Colonic mucosa (tissue), 4 donors: ENCODE measurements at places on chromosomes 6 and 20. TPM values are rescaled to one million over a fixed set of nuclear protein-coding genes. Genes with fewer than 3 reads are reported as not detected.

DNA sequence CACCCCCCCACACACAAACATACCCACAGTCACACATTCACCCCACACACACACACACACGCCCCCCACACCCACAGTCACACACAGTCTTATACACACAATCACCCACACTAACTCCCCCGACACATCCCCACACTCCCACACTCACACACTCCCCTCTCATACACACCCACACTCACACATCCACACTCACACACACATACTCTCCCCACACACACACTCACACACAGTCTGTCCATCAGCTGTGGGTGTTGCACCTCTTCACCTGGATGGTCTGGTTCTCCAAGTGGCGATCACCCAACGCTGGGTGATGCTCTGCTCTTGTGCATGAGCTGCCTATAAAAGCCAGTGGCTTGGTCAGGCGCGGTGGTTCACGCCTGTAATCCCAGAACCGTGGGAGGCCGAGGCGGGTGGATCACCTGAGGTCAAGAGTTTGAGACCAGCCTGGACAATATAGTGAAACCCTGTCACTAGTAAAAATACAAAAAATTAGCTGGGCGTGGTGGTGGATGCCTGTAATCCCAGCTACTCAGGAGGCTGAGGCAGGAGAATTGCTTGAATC is 158.9 kb downstream of the SMOC2 start:
- no peak for DNase-seq
- H3K27ac ChIP-seq, result no peak overlapping the region
- H3K36me3 ChIP-seq, result no peaks in the 10 kb centered on the region
- no peak overlapping the region for H3K4me3 ChIP-seq
- H3K27me3 ChIP-seq, result no peaks in the 10 kb centered on the region

Gene HDGFL1
- not detected for total RNA-seq

DNA sequence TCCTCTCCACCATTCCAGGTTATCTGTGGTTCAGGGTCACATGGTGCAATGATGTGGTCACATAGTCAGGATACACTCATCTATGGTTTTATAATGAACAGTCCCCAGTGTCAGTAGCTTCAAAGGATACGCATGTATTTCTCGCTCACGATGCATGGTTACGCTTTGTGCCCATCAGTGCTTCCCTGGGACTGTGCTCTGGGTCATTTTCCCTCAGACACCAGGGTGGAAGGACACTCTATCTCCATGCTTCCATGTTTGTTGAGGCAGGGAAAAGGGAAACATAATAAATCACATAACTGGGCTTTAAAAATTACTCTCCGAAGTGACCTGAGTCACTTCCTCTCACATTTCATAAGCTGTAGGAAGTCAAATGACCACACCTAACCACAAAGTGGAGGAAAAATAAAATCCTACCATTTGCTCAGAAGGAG is 394.8 kb upstream of the NOX3 start:
- no peak overlapping the region for H3K4me3 ChIP-seq
- H3K36me3 ChIP-seq, result no peaks in the 10 kb centered on the region
- no peaks in the 10 kb centered on the region for H3K4me1 ChIP-seq
- no peaks in the 10 kb centered on the region for H3K27me3 ChIP-seq

- no peak overlapping the region for H3K4me3 ChIP-seq
- H3K27ac ChIP-seq, result no peak overlapping the region
- no peaks in the 10 kb centered on the region for H3K4me1 ChIP-seq
- H3K36me3 ChIP-seq, result peaks cover 20% of the 10 kb centered on the region
- no peaks in the 10 kb centered on the region for H3K27me3 ChIP-seq
Observed at GRCh38 chr20:34535301-34535840, 19.1 kb downstream of the DYNLRB1 start.

Gene KCNK15
- 0.27 TPM for total RNA-seq

- H3K27me3 ChIP-seq, result no peaks in the 10 kb centered on the region
- H3K4me3 ChIP-seq, result no peak overlapping the region
- H3K4me1 ChIP-seq, result no peaks in the 10 kb centered on the region
- no peaks in the 10 kb centered on the region for H3K36me3 ChIP-seq
- DNase-seq, result no peak
- H3K27ac ChIP-seq, result no peak overlapping the region
Observed at GRCh38 chr6:3900744-3901336, 51.7 kb downstream of the FAM50B start.

Gene WFDC12
- not detected for total RNA-seq

Gene ULBP2
- 0.19 TPM for total RNA-seq
